ENCODE measurements at places on chromosomes 13 and 19.

DNA sequence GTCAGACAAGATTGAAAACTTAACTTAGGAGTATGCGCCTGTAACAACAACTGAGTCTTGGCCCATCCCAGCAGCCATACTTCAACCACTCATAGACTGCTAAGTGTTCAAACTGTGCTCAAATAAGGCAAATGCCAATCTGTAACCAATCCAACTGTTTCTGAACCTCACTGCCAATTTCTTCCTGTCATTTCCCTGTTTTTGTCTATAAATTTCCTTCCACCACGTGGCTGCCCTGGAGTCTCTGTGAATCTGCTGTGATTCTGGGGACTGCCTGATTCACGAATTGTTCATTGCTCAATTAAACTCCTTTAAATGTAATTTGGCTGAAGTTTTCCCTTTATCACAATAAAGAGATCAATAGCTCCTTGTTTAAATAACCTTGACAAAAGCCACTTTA lies 50.8 kb upstream of the FREM2 start:
- DNase-seq = no peak

- DNase-seq = no peak
Observed at GRCh38 chr13:34350671-34351070, 532.7 kb downstream of the RFC3 start.

DNA sequence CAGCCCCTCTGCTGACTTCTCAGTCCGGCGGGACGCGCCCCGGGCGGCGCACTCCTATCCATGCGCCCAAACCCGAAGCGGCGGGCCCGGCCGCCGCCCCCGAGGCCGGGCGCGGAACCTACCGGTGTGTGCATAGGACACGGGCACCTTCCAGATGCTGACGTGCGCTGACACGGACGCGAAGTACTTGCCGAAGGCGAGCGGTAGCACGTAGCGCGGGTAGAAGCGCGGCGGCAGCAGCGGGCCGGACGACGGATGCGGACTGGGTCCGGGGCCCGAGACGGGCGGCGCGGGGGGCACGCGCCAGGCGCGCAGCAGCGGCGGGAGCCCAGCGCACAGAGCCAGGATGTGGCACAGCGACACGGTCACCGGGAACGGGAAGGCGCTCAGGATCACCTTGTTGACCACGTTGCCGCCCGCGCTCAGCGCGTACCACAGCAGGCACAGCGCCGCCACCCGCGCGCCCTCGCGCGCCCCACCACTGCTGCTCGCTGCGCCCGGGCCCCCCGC lies 338 bp downstream of the SLC35E1 start:
- DNase-seq = no peak

GRCh38 chr13:96090240-96091101 lies 564 bp downstream of the HS6ST3 start:
- DNase-seq = no peak

DNA sequence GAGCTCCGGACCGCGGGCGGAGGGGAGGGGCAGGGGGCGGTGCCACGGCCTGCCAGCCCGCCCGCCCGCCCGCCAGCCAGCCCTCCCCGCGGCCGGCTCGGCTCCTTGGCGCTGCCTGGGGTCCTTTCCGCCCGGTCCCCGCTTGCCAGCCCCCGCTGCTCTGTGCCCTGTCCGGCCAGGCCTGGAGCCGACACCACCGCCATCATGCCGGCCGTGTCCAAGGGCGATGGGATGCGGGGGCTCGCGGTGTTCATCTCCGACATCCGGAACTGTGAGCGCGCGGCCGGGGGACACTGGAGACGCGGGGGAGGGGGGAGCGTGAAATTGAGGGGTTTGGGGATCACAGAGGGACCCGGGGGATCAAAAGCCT lies at the start of gene AP2A1:
Gene AP2A1 (plus strand): TSS at position 72 of the 370 bp plus-strand sequence. CDS start 133 bp downstream, at position 205.
- DNase-seq = no peak

DNA sequence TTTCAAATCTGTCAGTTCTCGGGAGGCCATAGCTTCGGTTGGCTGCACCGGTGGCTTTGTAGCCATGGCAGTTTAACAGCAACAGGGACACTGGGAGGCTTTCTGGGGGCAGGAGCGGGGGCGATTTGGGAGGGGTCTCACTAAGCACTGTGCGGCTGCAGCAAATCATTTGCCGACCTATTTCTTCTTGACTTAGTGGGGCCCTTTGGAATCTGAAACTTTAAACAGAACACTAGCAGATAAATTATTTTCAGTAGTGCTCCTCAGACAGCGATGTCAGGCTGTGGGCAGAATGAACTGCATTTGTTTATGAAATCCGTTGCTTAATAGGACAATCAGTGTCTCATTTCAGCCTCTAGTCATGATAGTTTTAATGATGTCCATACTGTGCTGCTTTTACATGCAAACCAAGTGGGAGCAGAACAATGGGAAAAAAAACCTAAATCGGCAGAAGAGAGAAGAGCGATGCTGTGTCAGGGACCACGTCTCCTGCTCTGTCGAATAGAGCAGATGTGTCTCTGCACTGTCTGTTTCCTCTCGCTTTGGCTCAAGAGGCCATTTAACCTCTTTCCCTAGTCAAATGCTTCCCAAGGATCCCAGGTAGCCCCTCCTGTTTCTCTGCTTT lies 211.9 kb downstream of the OLFM4 start:
- DNase-seq = no peak

- DNase-seq = no peak
Observed at GRCh38 chr19:16519230-16519687, 23.0 kb downstream of the CHERP start.

GRCh38 chr13:66430269-66430668 lies 799.9 kb downstream of the PCDH9 start:
- DNase-seq = no peak

DNA sequence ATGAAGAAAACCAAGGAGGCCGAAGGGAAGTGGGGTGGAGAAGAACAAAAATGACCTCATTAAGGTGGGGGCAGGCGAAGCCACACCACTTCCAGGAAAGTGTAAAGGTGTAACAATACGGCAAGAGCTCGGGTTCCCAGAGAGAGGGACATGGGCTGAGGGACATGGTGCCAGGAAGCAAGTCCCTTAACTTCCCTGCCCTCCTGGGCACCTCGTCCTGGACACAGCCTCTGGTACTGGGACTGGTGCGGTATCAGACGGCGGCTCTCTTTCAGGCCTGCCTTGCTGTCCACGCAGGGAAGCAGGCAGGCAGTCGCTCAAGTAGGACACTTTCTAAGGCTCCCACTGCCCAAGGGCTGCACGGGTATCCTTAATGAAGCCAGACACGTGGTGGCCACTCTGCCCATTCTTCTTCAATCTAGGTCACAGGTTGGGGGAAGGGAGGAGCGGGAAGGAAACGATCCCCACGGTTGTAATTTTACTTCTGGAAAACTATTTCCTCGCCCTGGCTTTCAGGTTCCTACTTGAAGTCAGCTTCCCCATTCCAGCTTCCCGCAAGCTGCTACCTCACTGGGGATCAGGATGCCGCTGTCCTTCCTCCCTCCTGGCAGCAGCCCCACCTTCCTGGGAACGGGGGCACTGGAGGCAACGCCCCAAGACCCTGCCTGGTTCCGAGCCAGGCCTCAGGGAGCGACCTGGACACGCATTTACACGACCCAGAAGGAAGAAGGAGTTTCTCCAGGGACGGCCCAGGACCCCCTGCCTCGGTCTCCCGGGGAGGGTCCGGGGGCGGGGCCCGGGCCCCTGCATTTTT lies 1.2 kb downstream of the AP3D1 start:
- DNase-seq = no peak

GRCh38 chr13:99380921-99381645 lies 73.9 kb upstream of the GPR183 start:
- DNase-seq = no peak

DNA sequence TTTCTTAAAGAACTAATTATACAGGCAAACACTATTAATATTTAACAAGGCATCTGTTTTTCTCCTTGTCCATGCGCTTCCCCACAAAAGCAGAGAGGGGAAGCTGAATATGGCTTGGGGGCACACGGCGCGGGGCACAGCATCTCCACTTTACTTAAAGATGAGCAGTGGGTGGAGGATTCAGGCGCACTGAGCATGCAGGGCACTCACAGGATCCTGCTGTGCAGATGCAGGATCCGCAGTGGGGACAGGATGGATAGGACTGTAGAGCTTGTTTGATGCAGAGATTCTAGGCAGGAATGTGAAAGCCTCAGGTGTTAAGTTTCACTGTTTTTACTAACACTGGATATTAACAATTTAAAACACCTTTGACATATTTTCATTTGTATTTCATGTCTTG lies 43.3 kb downstream of the ATP11A start:
- no peak for DNase-seq
